ENCODE measurements at places on chromosomes 4 and X.

- DNase-seq = no peak
Measured at GRCh38 chr4:113293674-113294073, 244.2 kb downstream of the ANK2 start.

GRCh38 chr4:25401066-25401465 lies 24.0 kb downstream of the ANAPC4 start:
- DNase-seq = no peak

- DNase-seq = no peak
Measured at GRCh38 chr4:16133406-16133805, 49.6 kb upstream of the PROM1 start.

DNA sequence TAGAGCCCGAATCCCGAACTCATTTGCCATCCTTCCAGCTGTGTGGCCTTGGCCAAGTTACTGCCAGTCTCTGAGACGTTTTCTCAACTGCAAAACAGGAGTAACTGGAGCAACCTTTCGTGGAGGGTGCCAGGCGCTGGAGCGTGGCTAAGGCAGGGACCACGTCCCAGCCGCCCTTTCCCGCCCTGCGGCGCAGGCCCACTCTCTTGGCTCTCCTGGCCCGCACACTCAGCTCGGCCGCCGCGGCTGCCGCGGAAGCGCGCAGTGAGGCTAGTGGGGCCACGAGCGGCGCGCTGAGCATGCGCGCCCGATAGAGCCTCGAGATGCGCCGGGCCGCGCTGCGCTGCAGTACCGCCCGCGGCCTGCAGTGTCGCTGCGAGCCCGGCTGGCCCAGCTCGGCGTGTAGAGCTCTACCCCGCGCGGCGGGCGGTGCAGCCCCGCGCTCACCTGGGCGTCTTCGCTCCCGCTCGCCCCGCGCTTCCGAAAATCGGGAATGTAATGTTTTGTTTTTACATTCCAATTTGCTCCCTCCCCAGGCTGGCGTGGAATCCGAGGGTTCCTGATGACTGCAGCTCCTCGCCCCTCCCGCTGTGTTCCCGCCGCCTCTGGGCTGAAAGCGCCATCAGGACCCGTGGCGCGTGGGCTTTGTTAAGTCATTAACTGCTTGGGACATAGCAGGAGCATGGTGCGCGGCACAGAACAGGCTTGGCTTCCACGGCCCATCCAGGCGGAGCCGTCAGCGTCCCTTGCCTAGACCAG lies 4.0 kb upstream of the ZNF518B start:
- DNase-seq = no peak

DNA sequence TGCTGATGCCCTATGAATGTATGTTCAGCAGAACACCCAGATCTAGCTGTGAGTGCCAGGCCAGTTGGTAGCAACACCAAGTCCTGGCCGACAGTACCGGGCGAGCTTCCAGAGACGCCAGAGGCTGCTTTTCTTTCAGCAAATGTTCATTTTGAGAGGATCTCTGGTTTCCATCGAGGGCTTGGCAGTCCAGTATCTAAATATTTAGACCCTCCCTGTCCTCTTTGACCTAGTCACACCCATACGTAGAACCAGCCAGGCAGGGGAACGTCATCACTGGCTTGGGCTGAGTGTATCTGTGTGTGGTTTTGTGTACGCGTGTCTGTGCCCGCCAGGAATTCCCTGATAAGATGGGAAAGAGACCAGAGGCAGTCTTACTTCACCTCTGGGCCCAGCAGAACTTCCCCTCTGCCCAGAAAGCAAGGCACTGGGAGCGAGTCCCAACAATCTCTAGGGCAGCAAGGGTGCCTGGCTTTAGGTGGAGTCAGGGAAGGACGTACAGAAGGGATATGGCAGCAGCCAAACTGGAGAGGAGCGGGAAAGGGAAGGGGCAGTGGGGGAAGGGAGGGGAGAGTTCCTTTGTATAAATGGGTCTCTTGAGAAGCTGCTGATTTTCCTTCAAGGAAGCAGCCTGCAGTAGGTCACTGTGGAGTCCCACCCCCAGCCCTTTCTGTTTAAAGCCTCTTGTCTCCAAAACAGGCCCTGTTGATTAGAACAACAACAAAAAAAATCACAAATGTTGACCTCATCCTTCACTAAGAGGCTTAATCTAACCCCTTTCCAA lies 15.0 kb upstream of the ELF4 start:
- DNase-seq = no peak

DNA sequence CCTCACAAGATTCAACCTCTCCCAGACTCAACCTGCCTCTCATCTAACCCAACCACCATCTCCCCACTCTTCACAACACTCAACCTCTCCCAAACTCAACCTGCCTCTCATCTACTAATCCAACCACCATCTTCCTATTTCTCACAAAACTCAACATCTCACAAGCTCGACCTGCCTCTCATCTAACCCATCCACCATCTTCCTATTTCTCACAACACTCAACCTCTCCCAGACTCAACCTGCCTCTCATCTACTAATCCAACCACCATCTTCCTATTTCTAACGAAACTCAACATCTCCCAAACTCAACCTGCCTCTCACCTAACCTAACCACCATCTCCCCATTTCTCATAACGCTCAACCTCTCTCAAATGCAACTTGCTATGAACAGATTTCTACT lies 29.8 kb downstream of the FAT1 start:
- DNase-seq = no peak

- no peak for DNase-seq
Measured at GRCh38 chr4:7427831-7428260, 6.9 kb downstream of the PSAPL1 start.

- no peak for DNase-seq
Measured at GRCh38 chrX:50971395-50971794, 60.9 kb downstream of the BMP15 start.

DNA sequence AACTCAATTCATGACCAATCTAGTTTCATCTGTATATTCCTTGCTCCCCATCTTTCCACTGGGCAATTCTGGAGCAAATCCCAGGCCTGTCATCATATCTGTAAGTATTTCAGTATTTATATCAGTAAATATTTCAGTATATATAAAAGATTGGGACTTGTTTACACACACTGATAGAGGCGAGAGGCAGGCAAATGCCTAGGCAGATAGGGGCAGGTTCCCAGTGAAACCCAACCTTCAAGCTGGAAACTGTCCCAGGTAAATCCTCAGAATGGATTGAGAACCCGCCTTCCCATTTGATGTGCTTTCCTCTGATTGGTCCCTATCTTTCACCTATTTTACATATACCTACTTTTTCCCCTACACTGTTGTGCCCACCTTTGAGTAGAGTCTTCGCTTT lies 23.8 kb upstream of the TBC1D1 start:
- DNase-seq = no peak

- DNase-seq = no peak
Measured at GRCh38 chr4:67909905-67910584, 26.2 kb upstream of the TMPRSS11D start.

DNA sequence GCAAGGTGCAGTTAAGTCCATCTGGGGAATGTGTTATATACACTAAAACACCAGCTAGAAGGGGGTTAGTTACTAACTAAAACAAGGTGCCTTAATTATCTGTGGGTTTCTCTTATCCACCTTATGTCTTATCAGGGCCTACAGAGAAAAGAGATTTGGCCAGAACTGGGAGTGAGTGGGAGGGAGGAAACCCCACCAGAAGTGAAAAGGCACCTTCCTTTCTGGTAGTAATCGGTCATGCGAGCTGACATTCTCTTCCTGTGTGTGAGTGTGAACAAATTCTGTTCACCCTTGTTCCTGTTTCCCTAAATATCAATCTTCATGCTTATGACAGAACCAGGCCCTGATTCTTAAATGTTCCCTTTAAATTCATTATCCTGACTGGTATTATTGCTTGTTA lies 43.5 kb downstream of the SRPX2 start:
- no peak for DNase-seq

DNA sequence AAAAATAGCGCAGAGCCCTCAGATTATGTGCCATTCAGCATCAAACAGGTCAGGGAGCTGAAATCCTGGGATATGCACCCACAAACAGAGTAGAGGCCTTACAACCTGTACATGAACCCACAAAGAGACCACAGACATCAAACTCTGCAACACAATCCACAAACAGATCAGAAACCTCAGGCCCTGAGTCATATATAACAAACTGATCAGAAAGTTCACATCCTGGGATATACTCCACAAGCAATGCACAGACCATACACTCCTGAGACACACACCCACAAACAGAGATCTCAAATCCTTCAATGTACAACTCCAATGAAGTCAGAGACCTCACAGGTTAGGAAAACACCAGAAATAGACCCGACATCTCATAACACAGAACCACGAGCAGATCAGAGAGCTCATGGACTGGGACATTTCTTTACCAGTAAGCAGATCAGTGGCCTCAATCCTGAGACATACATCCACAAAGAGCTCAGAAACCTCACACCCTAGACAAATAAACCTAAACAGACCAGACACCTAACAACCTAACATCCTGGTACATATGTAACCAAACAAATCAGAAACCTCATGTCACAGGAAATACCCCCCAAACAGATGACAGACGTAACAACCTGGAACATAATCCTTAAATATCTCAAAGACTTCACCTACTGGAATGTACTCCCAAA lies 24.2 kb downstream of the SUV39H1 start:
- DNase-seq = no peak

DNA sequence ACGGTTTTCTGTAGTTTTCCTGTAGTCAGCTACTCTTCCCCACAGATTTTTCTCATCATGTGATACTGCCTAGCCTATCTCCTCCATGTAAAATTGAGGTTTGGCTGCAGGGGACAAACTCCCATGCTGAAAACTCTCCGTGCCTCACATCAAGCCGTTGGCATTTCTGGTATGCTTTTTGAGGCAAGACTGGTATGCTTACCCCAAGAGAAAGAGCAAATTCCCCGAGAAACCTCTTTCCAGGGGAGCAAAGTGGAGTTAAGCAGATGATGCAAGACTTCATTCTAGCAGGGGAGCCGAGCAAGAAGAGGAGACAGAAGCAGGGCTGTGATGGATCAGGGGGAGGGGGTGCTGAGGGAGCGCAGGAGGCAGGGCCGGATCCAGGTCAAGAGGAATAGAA lies 4.8 kb downstream of the SOWAHD start:
- DNase-seq = no peak

DNA sequence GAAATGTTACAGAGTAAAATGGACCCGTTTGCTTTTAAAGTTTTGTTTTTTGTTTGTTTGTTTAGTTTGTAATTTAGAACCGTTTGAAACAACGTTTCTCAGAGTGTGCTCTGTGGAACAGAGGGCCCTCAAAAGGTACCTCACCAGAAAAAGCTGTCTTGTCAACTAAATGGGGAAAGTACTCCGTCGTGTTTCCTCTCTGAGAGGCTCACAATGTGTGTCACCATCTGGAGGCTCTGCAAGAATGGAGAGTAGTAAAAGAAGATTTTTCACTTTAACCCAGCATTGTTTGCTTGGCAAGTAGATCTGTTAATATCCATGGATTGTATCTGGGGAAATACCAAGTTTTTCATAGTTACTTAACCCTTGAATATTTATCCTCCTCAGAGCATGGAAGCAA lies 1.5 kb upstream of the ENPEP start:
- DNase-seq = no peak

DNA sequence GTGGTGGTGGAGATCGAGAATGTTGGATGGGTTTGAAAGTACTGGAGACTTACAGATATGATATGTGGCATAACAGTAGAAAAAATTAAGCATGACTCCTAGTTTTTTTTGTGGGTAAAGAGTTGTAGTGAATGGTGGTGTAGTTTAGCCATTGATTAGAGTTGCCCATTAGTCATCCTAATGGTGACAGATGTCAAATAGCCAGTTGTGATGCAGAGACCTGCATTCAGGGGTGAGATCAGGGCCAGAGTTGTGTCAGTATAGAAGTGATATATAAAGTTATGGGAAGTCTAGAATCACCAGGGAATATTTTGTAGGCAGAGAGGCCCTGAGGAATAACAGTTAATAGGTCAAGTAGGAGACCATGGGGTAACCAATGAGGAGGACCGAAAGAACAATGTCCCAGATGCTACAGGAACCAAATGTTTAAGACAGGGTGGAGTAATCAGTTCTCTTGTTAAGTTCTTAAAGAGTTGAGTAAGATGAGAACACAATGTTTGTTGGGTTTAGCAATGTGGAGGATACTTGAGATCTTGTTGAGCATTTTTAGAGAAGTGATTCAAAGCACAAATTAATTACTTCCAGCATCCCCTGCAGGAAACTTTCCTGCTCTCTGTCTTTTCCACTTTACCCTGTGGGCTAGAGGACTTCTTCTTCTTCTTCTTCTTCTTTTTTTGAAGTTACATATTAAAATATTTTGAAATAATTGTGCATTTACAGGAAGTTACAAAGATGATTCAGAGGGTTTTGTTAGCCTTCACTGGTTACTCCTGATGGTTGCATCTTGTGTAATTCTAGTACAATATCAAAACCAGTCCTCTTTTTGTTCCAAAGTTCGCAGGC lies 13.3 kb downstream of the SGMS2 start:
- no peak for DNase-seq

DNA sequence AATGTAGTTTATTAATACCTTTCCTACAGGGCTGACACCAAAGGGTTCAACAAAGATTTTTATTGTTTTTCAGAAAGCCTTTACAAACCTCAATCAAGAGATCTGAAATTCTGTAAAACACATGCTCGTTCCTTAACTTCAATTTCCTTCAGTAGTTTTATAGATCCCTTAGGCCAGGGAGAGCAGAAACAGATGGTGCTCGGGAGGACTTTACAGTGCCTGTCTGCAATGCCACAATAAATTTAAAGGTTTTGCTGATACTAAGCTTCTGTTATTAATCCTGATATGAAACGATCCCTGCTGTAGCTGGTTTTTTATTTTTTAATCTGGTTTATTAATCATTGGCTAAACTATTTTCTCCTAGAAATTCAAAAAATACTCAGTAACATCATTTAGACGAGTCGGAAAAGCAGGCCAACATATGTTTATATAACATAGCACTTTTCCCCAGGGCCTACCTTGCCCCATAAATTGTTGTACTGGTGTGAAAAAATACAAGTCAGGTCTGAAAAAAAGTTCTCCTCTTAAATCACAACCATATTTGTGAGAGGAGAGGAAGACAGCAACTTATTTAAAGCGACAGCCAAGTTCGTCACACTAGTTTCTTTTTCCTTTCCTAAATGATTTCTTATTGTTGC lies 39.8 kb downstream of the SHISA3 start:
- DNase-seq = no peak

GRCh38 chrX:433771-434170 lies 47.1 kb upstream of the PPP2R3B start:
- no peak for DNase-seq

- DNase-seq = no peak
Measured at GRCh38 chrX:30812326-30812725, 76.7 kb downstream of the TAB3 start.
